ENCODE measurements at places on chromosomes 7 and 10.
A peak's percentile ranks its signal among the peaks of the same experiment; 100 is the strongest.

GRCh38 chr7:110061387-110061786 is 1029.5 kb upstream of the LRRN3 start:
- DNase-seq: no peak

DNA sequence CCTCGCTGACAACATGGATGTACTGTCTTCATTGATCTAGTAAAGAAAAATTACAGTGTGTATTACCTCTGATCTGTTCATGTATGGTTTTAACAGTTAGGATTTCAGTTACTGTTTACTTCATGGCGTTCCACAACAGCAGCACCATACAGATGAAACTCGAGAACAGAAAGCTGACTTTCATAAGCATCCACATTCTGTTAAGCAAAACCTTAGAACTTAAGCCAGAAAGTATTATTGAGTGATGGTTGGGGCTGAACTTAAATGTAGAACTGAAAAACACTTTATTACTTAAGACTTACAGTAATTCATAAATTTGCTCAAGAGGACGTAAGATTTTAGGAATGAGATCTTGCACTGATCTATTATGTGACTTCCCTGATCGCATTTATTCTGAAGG is 3.7 kb downstream of the MRPL32 start:
- DNase-seq: no peak

DNA sequence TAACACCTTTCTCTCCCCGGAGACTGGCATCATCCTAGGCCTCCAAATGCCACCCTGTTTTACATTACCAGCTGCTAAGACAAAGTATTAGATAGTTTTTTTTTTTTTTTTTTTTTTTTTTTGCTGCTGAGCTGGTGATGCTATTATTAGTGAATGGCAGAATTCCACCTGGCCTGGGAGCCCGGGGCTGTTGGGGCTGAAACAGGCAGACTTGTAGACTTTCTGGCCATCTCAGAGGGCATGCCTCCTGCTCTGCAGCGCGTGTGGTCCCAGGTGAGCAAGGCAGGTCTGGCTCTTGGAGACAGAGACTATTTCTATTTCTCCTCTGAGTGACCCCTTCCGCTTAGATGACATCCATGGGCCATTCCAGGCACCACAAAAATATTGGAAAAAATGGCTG is 104.2 kb downstream of the EMX2 start:
- DNase-seq: no peak

- DNase-seq: no peak
These were observed 76.7 kb downstream of the MACC1 start for GRCh38 chr7:20140291-20141001.

DNA sequence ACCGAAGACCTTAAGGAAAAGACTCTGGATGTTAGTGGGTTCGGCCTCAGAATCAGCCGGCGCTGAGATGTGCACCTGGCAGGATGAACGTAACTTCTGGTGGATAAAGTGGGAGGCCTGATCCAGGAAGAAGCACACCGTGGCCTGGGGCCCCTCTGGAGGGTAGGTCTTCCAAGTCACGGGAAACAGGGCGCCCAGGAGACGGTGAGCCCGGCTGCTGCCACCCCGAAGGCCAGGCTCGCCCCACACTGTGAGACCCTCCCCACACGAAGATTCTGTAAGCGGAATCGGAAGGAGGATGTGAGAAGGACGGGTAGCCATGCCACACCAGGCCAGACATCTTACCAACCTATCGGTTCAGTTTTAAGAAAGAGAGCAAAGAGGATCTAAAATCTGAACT is 279.0 kb downstream of the DNAJB6 start:
- DNase-seq: no peak

GRCh38 chr7:45923290-45923689 is 2.2 kb upstream of the IGFBP3 start:
- no peak for DNase-seq

- DNase-seq: no peak
These were observed 320.7 kb upstream of the PFKP start for GRCh38 chr10:2746638-2747037.

- DNase-seq: no peak
These were observed 205.4 kb downstream of the KCNMA1 start for GRCh38 chr10:77431980-77432797.

DNA sequence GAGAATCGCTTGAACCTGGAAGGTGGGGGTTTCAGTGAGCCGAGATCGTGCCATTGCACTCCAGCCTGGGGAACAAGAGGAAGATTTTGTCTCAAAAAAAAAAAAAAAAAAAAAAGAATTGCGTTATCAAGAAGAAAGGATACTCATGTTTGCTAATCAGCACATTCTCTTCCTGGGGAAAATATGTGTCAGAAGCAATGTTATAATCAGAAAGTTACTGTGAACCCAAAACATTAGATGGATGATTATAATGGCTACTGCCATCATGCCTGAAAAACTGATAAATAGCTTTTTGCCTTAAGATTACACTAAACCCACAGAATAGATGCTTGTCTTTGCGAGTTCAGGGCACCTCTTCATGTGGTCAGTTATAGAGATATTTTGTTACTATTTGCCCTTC is 24.3 kb upstream of the GNAI1 start:
- DNase-seq: no peak

GRCh38 chr7:2008936-2009540 is 223.7 kb downstream of the MAD1L1 start:
- DNase-seq: no peak

DNA sequence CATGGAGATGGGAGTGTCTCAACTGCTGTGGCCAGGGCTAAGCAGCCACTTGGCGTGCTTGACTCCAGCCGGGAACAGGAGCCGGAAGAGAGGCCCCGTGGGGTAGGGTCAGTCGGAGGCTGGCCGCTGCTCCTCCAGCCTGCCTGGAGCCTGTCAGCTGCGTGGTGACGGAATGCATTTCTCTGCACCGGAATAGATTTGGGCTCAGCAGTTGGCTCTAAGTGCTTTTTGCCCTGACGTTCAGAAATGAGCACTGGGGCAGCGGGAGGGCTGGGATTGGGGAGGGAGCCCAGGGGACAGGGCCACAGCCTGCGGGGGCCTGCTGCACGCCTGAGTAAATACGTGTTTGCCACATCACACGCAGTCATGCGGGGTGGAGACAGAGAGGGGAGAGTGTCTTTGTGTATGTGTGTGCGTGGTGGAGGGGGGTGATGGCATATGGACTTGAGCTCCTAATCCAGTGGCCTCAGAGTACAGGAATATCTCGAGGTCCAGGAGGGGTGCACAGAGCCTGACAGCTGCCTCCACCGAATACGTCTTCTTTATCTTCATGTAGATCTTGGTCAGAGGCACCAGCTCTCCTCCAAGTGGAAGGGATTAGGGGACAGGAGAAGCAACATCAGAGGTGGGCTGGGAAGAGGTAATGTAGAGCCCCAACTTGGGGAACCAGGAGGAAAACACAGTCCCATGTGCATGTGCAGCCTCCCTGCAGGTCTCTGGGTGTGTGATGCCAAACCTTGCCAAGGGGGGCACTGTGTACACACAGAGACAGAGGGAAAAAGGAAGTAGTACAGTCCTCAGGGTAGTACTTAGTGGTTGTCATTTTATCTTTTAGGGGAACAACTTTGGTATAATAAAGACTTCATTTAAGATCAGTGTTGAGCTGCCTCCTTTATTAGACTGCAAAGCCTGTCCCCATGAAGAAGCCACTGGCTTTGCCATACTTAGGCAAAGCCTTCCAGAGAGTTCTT is 151.4 kb downstream of the CDH23 start:
- DNase-seq: peak; percentile 22

DNA sequence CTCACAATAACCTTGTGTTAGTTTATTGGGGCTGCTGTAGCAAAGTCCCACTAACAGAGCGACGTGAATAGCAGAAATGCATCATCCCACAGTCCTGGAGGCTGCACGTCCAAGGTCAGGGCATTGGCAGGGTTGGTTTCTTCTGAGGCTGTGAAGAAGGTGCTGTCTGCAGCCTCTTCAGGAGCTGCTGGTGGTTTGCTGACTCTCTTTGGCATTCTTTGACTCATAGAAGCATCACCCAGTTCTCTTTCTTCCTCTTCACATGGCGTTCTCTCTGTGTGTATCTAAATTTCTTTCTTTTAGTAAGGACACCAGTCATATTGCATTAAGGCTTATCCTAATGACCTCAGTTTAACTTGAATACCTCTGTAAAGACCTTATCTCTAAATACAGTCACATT is 428.4 kb upstream of the KLF6 start:
- DNase-seq: no peak

GRCh38 chr7:67671006-67671548 is 674.4 kb downstream of the TYW1 start:
- DNase-seq: no peak

DNA sequence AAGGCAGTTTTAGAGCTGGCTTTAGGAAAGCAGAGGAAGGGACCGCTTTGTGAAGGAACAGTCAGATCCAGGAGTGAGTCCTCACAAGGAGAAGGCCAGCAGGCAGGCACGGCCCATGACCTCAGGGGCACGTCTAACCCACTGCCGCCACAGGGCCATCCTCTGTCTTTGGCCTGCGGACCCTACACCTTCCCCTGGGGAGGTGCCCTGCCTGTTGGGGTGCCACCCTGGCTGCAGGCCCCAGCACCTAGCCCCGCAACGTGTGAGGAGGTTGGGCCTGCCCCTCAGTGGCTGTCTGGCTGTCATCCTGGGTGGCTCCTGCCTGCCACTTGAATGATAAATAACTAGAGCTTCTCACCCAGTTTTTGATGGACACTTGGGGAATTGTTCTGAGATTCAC is 31.0 kb upstream of the TRIM8 start:
- DNase-seq: no peak
